T-helper 22 cell (primary cell): ENCODE measurements at places on chromosomes 12 and 14.

- no peak for DNase-seq
These were observed 865 bp downstream of the RGS6 start for GRCh38 chr14:71933001-71933587.

DNA sequence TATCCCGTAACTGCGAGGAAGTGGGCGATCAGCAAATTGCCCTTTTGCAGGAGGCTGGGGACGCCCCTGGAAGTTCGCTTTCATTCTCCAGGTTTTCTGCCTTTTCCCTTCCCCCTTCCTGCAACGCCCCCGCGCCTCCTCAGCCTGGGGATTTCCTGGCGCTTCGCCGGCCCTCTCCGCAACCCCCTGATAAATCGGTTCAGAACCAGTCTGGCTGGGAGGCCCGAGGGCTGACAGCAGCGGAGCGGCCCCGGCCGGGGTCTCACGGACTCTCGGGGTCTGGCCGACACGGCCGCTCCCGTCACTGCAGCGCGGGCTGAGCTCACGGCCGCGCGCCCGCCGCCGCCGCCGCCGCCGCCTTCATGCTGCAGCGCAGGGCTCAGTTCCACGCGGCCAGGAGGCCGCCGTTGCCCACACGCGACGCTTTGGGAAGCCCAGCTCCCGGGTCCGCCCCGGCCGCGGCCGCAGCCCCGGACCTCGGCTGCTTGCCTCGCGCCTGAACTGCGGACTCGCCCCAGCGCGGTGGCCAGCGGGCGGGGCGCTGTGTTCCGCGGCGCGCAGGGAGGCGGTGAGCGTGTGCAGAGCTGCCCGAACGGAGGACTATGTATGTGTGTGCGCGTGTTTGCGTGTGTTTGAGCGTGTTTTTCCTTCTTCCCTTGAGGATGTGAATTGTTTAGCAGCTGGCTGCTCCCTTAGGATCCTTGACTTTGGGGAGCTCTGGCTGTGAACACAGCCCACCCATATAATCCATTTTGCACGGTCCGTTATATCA, at the start of gene LRFN5:
Gene LRFN5, plus strand, starts transcription at position 345 of the 772 bp plus-strand sequence.
- no peak for DNase-seq

DNA sequence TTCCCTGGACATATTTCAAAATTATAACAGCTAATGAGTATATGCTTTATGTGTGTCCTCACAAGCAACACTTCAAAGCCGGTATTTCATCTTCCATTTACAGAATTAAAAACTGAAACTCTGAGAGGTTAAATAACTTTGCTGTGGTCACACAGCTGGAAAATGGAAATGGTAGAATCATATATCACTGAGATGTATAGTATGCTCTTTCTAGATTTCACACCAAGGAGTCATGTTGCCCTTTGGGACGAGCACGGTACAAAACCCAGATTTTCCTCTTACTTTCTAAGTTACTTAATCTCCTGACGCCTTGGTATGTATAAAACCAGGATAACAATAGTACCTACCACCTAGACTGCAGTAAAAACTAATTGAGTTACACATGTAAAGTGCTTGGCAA, 152.6 kb upstream of the GRIP1 start:
- no peak for DNase-seq

- no peak for DNase-seq
These were observed 16.3 kb upstream of the POLR3B start for GRCh38 chr12:106341086-106341877.

DNA sequence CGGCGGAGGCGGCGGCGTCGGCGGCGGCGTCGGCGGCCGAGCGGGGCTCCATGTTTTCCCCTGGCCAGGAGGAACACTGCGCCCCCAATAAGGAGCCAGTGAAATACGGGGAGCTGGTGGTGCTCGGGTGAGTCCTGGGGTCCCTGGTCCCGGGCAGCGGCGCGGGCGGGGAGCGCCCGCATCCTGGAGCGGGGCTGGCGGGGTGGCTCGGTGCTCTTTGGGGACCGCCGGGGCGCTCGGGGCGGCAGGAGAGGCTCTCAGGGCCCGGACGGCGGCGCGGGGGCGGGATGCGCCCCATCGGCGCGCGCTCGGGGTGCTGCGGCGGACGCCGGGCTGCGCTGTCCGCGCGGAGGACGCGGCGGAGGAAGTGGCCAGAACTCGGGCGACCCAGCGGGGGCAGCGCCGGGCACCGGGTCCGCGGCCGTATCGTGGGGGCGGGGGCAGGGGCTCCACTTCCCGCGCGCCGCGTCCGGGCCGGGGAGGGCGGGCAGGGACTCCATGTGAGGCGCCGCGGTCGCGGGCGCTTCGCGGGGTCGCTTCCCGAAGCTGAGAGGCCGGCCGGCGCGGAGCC, 485 bp downstream of the PELI2 start:
- DNase-seq, result peak; percentile 2

- DNase-seq, result no peak
These were observed 182.2 kb downstream of the EXOC5 start for GRCh38 chr14:57086271-57087162.

GRCh38 chr14:81472096-81472800, 61.4 kb downstream of the SEL1L start:
- no peak for DNase-seq

- DNase-seq, result peak; percentile 86
These were observed 41.5 kb downstream of the BCL11B start for GRCh38 chr14:99230208-99231151.

DNA sequence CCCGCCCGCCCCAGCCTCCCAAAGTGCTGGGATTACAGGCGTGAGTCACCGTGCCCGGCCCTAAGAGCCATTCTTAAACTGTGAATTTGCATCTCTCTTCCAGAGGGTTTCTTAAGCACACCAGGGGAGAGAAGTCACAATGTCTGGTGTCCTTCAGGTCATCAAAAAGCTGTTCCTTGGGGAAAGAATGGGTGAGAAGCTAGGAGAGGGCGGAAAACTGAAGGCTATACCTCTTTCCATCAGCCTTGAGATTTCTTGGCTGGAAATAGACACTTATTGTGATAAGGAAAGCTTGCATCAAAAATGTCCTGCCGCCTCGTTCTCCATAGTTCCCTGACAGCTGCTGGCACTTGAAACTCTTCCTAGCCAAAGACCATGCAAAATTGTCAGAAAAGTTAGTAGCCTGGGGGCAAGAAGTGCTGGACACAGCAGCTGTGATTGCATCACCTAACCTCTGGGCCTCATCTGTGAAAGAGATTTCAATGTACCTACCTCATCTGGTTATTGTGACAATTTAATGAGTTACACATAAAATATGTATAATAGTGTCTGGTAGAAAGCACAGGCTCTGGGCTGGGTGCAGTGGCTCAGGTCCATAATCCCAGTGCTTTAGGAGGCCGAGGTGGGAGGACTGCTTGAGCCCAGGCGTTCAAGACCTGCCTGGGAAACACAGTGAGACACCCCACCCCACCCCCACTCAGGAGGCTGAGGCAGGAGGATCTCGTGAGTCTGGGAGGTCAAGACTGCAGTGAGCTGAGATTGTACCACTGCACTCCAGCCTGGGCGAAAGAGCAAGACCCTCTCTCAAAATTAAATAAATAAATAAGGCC, 9.7 kb upstream of the UBC start:
- no peak for DNase-seq

- no peak for DNase-seq
These were observed 86.0 kb upstream of the OTX2 start for GRCh38 chr14:56896231-56896630.

DNA sequence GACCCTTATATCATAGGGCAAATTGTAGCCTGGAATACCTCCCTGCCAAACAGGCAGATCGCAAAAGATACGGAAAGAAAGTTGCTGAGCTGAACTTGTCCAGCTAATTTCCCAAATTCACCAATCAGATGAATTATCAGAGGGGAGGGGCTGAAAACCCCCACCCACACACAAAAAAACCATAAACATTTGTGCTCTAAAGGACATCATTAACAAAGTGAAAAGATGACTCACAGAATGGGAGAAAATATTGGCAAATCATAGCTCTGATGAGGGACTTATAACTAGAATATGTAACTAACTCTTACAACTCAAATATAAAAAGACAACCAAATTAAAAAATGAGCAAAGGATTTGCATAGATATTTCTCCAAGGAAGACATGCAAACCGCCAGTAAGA, 36.3 kb downstream of the PTHLH start:
- no peak for DNase-seq

DNA sequence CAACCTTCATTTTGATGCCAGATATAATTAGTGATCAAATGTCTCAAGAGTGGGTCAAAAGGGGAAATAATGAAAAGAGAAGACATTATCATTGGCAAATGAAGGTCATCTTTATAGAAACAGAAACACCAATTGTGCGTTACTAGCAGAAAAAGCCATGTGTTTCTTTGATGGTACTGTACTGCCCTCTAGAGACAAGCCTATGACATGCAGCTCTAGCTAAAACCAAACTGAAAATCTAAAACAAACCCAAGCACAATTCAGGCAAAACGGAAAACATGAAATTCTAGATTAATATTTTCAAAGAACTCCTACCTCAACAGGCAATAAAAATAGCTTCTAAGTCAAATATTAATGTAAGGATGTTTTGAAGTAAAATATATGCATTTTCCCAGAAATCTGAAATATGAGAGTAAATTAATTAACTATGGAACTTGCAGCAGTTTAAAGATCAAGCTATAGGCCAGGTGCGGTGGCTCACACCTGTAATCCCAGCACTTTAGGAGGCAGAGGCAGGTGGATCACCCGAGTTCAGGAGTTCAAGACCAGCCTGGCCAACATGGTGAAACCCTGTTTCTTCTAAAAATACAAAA, 115.4 kb downstream of the KLHL28 start:
- DNase-seq, result no peak

DNA sequence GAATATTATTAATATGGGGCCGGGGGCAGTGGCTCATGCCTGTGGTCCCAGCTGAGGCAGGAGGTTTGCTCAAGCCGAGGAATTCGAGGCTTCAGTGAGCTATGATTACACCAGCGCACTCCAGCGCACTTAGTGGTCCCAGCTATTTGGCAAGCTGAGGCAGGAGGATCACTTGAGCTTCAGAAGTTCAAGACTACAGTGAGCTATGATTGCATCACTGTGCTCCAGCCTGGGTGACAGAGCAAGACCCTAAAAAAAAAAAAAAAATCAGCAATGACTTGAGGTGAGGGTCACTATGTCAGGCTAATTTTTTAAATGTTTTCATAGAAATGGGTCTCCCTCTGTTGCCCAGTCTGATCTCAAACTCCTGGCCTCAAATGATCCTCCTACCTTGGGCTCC, 243.4 kb downstream of the RBM19 start:
- no peak for DNase-seq

- DNase-seq, result no peak
These were observed 127.6 kb upstream of the MED13L start for GRCh38 chr12:116404913-116405611.

- DNase-seq, result no peak
These were observed 59.8 kb downstream of the CNTN1 start for GRCh38 chr12:40752011-40752410.

- peak; percentile 31 for DNase-seq
These were observed 110.7 kb downstream of the BTG1 start for GRCh38 chr12:92034858-92035401.

GRCh38 chr12:5447320-5447719, 15.4 kb downstream of the NTF3 start:
- no peak for DNase-seq

- no peak for DNase-seq
These were observed 367.4 kb downstream of the GXYLT1 start for GRCh38 chr12:41777064-41777790.

DNA sequence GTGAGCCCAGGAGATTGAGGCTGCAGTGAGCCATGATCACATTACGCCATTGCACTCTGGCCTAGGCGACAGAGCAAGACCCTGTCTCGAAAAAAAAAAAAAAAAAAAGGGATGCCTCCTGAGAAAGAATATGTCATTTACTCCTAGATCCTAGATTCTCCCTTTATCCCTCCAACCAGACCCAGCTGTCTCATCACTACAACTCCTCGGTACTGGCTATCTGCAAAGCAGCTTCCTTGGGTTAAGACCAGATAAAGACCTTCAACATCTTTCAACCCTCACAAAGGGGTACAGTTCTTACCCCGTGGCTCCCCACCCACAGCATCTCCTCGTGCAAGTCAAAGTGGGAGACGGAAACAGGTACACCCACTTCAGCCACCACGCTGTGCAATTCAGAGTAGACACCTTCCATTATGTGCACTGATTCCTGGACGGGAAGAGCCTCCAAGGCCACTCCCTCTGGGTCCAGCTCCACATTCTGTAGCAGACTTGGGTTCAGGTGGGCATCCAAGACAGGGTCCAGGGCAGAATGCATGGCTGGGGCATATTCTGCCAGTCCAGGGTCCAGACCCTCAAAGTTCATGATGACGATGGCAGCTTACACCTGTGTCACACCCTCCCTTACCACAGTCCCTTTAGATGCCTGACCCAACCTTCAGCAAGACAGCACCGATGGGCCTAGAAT, 1.1 kb downstream of the PAN2 start:
- no peak for DNase-seq

- no peak for DNase-seq
These were observed 23.6 kb upstream of the TMEM260 start for GRCh38 chr14:56555921-56556570.
